ENCODE measurements at places on chromosomes 4 and X. TPM values are rescaled to one million over a fixed set of nuclear protein-coding genes. Genes with fewer than 3 reads are reported as not detected.

The PCDH7 gene
- polyA plus RNA-seq = 12.6 TPM

The CFAP47 gene
- not detected for polyA plus RNA-seq

The PCDH19 gene
- 8.4 TPM for polyA plus RNA-seq

The SEPSECS gene
- polyA plus RNA-seq = 5.6 TPM

The NRK gene
- 0.12 TPM for polyA plus RNA-seq

The PLS3 gene
- polyA plus RNA-seq = 3.8 TPM

The LPAR4 gene
- polyA plus RNA-seq = 2.8 TPM

The AKAP14 gene
- polyA plus RNA-seq = not detected

The TMSB15A gene
- polyA plus RNA-seq = 1,130 TPM

The SSX2B gene
- polyA plus RNA-seq = not detected

The NWD2 gene
- 0.16 TPM for polyA plus RNA-seq

The CLTRN gene
- polyA plus RNA-seq = 1.1 TPM

The CT45A6 gene
- not detected for polyA plus RNA-seq

The NAP1L3 gene
- 243 TPM for polyA plus RNA-seq

The SHROOM2 gene
- polyA plus RNA-seq = 9.2 TPM

The VCX3A gene
- 0.87 TPM for polyA plus RNA-seq

The AIFM1 gene
- 24.3 TPM for polyA plus RNA-seq

The PPBP gene
- polyA plus RNA-seq = not detected

The XKRX gene
- polyA plus RNA-seq = not detected

The HSD17B13 gene
- polyA plus RNA-seq = not detected

The ARHGAP24 gene
- polyA plus RNA-seq = 2.9 TPM

The CTAG2 gene
- polyA plus RNA-seq = not detected

The P2RY10 gene
- not detected for polyA plus RNA-seq

The EGF gene
- polyA plus RNA-seq = not detected

The PABPC5 gene
- 2.7 TPM for polyA plus RNA-seq

The GAB3 gene
- polyA plus RNA-seq = 0.06 TPM

The PGK1 gene
- polyA plus RNA-seq = 381 TPM

Measured in neural cell (in vitro differentiated cells).